ENCODE measurements at places on chromosomes 13 and 19.

DNA sequence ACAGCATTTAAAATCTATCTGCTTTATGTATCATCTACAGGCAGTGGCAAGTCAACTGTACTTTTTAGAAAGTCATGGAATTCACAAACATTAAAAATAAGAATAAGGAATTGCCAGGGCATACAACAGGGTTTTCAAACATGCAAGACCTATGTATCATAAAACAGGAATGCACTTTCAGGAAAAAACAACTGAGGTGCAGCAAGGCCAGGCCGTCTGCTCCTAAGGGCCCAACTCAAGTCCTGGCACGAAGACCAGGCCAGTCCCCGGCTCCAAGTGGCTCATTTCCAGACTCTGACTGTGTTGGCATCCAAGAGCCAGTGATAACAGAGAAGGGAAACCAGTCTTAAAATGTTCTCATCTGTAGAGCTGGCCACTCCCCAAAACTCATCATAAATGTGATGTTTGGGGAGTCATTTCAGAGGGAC, 7.1 kb downstream of the RFX2 start:
- no peak for ATAC-seq

GRCh38 chr19:28372576-28373247, 840.2 kb downstream of the UQCRFS1 start:
- ATAC-seq = no peak

GRCh38 chr19:46021531-46022041, 1.3 kb downstream of the PGLYRP1 start:
- no peak for ATAC-seq

DNA sequence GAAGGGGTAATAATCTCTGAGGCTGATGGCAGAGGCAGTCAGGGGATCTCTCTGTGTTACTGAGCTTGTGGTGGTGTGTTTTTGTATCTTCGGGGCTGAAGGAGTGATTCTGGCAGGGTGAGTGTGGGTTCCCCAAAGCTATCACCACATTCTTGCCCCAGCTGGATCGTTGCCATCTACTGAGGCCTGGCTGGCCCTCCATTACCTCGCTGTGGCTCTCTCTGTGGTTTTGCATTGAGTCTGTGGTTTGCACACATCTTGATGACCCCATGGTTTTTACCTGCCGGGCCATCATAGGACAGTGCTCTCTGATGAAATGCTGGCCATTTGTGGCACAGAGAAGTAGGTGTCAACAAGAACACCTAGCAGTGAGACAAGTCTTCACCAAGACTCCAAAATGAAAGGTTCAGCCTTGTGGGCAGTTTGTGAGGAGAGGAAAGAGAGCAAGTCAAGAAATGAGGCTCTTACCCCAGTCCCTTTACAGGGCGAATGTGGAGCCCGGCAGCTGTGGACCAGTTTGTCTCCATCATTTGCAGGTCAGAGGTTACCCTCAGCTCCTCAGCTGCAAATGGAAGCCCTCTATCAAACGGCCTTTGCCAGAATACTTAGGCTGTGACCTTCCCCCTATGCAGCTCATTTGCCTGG, 69.0 kb upstream of the NPAS1 start:
- no peak for ATAC-seq

GRCh38 chr13:101579281-101579802, 126.9 kb downstream of the ITGBL1 start:
- no peak for ATAC-seq

- ATAC-seq = no peak
These were observed 1.8 kb downstream of the F2RL3 start for GRCh38 chr19:16890461-16891184.
